Foreskin fibroblast (primary cell): ENCODE measurements at places on chromosomes 5 and 9.

DNA sequence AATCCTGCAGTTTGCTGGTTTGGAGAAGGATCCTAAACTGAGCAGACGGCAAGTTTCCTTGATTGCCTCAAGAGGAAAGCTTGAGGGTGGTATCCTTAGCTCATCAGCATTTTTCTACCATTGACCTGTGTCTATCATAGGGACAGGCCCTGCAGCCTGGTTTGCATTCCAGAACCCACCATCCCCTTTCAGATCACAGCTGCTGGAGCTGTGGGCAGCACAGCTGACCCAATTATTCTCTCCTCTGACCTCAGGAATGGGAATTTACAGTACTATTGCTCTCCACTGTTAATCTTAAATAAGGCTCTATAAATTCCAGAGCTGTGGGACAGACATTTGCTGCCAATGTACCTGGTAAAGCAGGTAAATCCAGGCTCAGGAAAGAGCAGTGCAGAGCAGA lies 163.0 kb downstream of the SPOCK1 start:
- DNase-seq: no peak

- no peak for DNase-seq
Observed at GRCh38 chr9:130311003-130311402, 45.4 kb downstream of the HMCN2 start.

GRCh38 chr9:36547598-36547997 lies 25.1 kb upstream of the MELK start:
- DNase-seq: no peak

DNA sequence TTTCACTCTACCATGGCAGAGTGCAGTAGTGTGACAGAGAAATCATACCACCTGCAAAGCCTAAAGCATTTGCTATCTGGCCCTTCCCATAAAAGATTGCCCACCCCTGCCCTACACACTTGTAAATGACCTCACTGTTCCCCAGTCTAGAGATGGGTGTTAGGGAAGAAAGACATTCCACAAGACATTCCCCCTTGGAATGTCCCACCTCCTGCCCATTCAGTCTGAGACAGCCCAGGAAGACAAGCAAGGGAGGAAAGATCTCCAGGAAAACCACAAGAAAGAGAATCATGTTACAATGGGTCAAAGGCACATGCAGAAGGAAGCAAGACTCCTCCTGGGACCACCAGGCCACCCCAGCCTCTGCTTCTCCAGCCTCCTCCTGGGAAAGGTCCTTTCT lies 230.0 kb downstream of the AGTPBP1 start:
- no peak for DNase-seq
